ENCODE measurements at places on chromosomes 4 and X.

DNA sequence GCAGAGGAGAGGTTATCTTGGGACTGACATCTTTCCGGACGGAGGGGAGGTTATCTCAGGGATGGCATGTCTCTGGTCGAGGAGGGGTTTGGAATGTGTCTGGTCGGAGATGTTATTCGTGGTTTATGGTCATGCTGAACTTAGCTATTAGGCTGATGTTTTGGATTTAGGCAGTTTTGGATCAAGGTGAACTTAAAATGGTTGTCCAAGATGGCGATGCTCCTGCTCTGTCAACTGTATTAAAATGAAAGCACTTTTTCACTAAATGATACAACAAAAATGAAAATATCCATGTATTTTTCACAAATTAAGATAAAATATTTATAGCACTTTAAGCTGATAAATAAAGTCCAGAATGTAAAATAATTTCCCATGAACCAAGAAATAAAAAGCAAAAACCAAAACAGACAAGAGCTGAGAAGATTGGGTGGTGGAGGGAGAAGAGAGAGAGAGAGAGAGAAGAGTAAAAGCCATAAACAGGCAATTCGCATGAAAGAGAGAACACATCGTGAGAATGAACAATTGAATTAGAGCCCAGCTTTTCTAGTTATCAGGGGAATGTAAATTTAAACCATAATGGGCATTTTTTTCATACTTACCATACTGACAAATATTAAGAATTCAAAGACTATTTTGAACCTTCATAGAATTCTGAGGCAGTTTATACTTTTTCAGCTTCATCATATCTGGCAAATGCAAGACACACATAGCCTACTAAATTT, 2236.0 kb upstream of the AGA start:
- no peak for DNase-seq

- DNase-seq: no peak
Measured at GRCh38 chrX:28675173-28675572, 87.9 kb downstream of the IL1RAPL1 start.

DNA sequence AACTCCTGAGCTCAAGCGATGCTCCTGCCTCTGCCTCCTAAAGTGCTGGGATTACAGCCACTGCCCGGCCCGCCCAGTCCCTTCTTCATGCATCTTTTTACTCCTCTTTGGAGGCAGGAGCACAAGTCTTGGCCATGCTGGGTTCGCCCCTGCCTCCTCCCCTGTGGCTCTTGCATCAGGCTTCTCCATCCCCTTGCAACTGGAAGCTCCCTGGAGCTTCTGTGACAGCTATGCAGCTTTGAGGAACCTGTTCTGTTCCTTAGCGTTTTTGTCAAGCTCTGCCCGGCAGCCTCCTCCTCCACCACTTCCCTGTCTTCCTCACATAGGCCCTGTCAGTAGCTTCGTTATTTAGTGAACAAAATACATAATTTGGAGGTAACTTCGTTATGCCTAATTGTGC, 73.9 kb downstream of the PSAPL1 start:
- no peak for DNase-seq

GRCh38 chr4:70841951-70842350, 2.3 kb upstream of the GRSF1 start:
- no peak for DNase-seq

DNA sequence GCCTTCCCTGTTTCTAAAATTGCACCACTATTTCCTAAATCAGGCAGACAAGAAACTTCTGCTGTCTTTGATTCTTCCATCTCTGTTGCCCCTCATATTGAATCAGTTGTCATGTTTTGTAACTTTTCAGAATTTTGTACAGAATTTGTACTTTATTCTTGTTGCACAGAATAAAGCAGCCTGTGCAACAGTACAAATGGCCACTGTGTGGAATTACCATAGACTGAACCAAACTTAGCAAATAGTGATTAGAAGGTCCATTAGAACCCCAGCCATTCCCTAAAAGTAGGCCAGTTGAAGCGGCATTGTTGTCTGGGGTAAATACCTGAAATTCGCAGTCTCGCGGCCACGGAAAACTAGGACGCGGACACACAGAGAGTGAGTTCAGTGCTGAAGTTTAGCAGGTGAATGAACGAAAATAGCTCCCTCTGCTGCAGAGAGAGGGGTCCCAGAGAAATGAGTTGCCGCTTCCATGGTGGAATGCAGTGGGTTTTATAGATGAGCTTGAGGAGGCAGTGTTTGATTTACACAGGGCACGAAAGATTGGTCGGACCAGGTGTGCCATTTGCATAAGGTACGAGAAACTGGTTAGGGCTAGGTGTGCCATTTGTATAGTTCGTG, 71.8 kb downstream of the C4orf33 start:
- DNase-seq: no peak

- no peak for DNase-seq
Measured at GRCh38 chrX:10282490-10282889, 125.7 kb downstream of the CLCN4 start.

All from hematopoietic multipotent progenitor cell treated with erythropoietin and hydrocortisone succinate and interleukin-3 and kit ligand, for 8 days (in vitro differentiated cells).